ENCODE measurements at places on chromosomes 7 and 10.
A peak's percentile ranks its signal among the peaks of the same experiment; 100 is the strongest.

DNA sequence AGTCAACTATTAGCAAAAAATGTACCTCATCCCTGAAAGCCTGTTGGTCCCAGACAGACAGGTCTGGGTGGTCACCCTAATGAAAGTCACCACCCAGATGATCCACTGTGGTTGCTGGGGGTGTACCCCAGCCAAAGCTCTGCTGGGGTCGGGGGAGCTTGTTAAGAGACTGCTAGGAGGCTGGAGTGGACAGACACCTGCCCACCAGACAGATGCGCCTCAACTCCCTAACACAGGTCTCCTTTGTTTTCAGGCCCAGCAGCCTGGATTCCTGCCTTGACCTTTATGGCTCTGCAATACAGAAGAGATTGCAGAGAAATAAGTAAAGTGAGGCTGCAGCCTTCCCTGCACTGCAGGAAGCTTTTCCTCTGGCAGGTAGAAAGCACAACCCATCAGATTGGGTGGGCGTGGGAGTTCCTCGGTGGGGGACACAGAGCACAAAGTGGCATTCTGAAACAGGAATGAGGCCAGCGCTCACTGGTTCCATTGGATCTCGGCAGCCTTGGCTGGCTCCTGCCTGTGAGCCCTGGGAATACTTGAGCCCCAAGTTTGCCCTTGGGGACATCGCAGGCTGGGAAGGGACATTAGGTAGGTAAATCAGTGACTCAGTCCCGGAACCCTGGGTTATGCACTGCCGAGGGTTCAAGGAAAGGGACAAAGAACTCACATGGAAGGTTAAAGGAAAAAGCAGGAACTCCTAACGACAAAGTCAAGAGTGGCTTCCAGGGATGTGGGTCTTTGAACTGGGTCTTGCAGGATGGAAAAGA, 18.0 kb upstream of the ZNF488 start:
- no peak for DNase-seq

- no peak for DNase-seq
Measured at GRCh38 chr10:51629934-51630639, 69.3 kb downstream of the CSTF2T start.

DNA sequence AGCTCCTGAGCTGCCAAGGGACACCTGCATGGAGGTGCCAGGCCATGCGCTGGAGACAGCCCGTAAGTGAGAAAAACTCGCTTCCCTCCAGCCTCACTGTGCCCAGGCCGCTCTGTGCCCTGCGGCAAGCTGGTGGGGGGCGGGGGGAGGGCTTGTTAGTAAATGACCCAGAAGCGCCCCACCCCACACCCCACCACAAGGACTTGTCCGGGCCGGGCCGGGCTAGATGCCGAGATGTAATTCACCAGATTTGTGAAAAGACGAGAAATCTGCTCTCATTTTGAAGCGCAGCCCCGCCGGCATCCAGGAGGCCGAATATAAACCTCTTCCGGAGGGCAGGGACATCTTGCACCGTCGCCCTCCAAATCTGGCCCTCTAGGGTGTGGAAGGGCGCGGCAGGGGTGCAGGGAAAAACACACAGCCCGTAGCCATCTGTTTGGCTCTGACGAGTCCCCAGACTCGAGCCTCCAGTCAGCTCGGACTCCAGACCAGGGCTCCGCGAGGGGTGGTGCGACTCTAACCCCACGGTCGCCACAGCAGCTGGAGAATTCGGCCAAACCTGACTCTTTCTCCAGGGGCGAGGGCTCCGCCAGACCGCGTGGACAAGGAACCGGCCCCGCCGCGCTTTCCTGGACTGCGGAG, 14.8 kb downstream of the TLX1 start:
- no peak for DNase-seq

DNA sequence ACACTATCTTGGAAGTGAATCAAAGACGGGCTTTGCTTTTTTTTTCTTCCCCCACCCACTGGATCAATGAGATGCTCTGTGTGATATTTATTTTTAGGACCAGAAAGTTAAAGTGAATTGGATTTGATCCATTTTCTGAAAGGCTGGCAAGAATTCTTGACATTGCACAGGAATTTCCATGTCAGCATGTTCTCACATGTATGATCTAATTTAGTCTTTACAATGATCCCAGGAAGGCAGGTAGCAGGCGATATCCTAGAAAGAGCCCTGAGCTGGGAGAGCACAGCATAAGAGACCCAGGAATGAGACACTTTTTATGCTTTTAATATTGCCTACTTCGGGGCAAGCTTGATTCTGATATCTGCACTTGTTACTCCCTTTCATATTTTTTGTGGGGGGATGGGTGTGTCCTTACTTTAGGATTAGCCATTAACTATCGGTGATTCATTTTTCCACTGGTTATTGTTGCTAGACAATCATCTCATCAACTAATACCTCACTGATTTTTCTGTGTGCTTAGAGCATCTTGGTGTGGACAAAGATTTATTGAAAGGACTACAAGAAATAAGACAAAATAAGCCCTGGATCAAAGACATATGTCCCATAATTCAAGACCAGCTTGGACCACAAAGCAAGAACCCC, 58.1 kb downstream of the NRP1 start:
- no peak for DNase-seq

- no peak for DNase-seq
Measured at GRCh38 chr7:152504367-152504766, 68.6 kb upstream of the KMT2C start.

DNA sequence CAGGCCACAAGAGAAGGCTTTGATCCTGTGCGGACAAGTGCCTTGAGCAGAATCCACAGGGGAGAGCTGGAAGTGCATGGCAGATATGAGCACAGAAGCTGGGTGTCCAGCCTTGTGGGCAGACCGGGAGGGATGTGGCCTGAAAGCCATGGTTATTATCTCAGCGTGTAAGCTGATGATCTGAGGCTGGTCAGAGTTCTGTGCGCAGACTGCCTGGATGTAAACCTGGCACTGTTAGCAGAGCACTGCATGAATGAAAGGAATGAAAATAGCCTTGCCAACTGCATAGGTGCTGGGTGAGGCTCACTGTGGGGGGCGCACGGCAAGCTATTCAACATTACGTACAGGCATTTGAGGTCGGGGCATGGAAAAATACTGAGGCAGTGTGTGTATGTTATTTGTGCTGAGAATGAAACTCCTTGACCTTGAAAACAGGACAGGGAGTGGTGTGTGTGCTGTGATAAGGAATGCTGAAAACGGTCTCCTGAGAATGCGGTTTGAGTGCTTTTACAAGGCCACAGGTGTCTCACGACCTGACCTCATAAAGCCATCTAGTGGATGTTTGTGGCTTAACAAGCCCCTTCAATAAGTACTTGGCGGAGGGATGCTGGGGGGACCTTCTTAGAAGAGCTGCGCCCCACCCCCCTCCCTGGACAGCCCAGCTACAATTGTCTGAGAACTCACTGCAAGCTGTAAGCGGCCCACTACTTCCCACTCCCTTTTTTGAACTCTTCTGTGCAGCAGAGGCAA, 18.7 kb downstream of the AKR1C1 start:
- no peak for DNase-seq

DNA sequence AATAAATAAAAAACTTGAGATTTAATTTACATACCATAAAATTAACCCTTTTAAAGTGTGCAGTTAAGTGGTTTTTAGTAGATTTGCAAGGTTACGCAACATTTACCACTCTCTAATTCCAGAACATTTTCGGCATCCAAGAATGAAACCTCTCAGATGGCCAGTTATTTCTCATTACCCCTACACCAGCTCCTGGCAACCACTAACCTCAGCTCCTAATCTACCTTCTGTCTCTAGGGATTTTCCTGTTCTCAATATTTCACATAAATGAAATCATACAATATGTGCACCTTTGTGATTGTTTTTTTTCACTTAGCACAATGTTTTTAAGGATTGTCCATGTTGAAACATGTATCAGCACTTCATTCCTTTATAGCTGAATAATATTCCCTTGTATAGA, 45.1 kb downstream of the INPP5F start:
- DNase-seq: no peak

- no peak for DNase-seq
Measured at GRCh38 chr10:53006663-53007526, 234.3 kb upstream of the MBL2 start.

- DNase-seq: no peak
Measured at GRCh38 chr7:92645114-92646061, 55.2 kb upstream of the FAM133B start.

DNA sequence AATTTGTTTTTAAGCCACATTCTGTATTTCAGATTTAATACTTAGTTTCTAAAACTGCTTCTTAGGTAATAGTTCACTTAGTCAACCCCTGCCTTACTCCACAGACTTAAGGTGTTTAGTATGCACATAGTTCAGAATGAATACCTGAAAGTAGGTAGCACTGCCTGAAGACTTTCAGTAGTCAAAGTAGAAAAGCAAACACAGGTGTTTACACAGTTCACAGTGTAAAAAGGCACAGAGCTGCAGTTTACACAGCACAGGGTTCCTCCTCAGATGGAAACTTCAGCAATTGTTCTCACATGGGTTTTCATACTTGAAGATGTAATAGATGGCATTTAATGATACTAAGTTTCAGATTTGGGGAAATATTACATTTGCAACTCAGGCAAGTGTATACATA, 3.1 kb upstream of the PKD1L1 start:
- peak; percentile 6 for DNase-seq

DNA sequence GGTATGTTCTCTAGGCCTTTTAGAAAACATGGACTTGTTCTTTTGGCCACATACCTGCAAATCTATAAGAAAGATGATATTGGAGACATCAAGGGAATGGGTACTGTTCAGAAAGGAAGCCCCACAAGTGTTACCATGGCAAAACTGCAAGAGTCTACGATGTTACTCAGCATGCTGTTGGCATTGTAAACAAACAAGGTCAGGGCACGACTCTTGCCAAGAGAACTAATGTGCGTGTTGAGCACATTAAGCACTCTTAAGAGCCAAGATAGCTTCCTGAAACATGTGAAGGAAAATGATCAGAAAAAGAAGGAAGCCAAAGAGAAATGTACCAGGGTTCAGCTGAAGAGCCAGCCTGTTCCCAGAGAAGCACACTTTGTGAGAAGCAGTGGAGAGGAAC, 37.1 kb downstream of the SDK1 start:
- no peak for DNase-seq

GRCh38 chr10:35822316-35822715, 180.2 kb upstream of the FZD8 start:
- peak; percentile 77 for DNase-seq

GRCh38 chr7:127437837-127438236, 45.3 kb upstream of the ZNF800 start:
- DNase-seq: no peak

- DNase-seq: no peak
Measured at GRCh38 chr7:75847707-75848106, 31.1 kb upstream of the RHBDD2 start.

- DNase-seq: no peak
Measured at GRCh38 chr10:97226398-97226797, 40.6 kb upstream of the SLIT1 start.

DNA sequence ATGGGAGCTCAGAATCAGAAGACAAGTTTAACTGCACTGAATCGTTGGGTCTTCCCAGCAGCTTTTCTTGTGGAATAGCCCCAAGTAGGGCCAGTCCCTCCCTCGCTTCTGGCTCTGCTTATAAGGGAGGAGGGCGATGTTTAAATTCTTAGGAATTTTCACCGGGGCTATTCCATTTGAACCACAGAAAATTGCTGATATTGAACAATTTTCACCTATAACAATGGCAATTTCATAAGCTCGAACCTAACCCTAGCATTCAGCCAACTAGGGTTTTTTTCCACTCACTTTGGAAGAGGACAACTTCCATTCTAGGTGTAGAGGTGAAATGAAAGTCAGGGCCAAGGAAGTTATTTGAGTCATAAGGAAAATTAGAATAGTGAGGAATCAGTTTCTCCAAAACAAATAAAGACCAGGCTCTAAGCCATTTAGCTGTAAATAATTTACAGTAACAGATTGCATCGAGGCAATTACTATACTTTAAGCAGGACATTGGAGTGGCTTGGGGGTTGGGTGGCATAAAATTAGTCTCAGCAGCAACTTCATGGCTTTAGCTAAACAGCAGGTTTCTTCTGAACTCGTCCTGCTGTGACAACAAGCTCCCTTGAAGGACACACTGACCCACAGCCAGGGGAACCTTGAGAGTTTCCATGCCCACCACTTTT, 1.5 kb upstream of the ATP6V0A4 start:
- no peak for DNase-seq
